T47D (cell line): ENCODE measurements at places on chromosomes 16 and 17.

DNA sequence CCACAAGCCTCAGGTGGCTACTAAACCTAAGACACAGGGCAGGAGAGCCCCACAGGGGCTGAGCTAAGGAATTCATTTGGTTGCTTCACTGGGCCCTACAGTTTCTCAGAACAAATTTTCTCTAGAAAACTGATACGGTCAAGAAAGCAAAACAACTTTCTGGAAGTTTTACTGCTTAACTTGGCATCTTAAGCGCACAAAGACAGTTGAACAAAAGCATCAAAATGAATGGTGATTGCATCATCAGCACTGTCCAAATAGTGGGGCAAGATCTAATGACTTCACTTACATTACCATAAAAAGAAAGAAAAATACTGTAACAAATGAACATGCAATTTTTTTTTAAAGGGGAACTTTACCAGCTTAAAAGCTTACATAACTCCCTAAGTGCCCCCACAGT lies 47.6 kb downstream of the XPO6 start:
- no peak for DNase-seq

GRCh38 chr17:28725660-28726225 lies 290 bp downstream of the TLCD1 start:
- DNase-seq = no peak

- DNase-seq = peak; percentile 87
Observed at GRCh38 chr16:67514382-67514828, 14.2 kb upstream of the RIPOR1 start.

DNA sequence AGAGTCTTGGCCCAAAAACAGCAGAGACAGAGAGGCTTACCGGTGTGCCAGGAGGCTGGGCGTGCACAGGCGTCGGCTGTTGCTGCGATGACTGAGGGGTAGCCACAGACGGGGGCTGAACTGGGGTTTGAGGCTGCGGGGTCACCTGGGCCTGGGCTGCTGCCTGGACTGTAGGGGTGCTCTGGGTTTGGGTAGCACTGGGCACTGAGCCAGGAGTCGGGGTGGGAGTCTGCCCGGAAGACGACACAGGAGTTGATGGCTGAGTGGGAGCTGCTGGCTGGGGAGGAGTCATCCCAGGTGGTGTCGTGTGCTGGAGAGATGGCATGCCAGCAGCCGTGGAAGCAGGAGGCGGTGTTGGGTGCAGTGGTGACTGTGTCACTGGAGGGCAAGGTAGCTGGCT lies 53.2 kb upstream of the TRAP1 start:
- no peak for DNase-seq

- DNase-seq = no peak
Observed at GRCh38 chr16:15961060-15961511, 11.7 kb downstream of the ABCC1 start.

GRCh38 chr17:74484066-74484465 lies 17.6 kb downstream of the CD300A start:
- DNase-seq = no peak

DNA sequence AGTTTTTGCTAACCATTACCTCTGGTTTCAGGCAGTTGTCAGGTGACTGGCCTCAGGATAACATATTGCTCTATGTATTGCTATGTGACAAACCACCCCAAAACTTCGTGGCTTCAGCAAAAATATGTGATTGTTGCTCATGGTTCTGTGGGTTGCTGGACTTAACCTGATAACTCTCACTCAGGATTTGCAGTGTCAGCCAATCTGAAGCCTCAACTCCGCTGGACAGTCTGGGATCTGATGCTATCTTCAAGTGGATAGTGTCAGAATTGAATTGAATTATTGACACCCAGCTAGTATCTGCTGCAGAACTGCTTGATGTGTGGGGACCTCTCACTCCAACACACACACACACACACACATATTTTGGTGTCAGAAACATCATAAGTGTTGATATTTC lies 34.7 kb upstream of the GUCY2D start:
- DNase-seq = no peak

- DNase-seq = no peak
Observed at GRCh38 chr16:55179411-55179810, 144.6 kb upstream of the IRX6 start.

- no peak for DNase-seq
Observed at GRCh38 chr17:82552580-82552979, 33.0 kb downstream of the FOXK2 start.

- no peak for DNase-seq
Observed at GRCh38 chr17:78316115-78316866, 43.6 kb downstream of the SOCS3 start.
